Smooth muscle cell of the pulmonary artery (primary cell): ENCODE measurements at places on chromosomes 6 and 20. TPM values are rescaled to one million over a fixed set of nuclear protein-coding genes. Genes with fewer than 3 reads are reported as not detected.

ANKEF1 gene
- total RNA-seq = 2.2 and 2.5 TPM in 2 replicates

NR2E1 gene
- total RNA-seq = not detected in 2 replicates

RAET1L gene
- not detected in 2 replicates for total RNA-seq

OXT gene
- not detected in 2 replicates for total RNA-seq

CHRNA4 gene
- total RNA-seq = not detected in 2 replicates

CPXM1 gene
- 0.33 TPM in 1 of 2 replicates, not detected in the other for total RNA-seq

HAO1 gene
- total RNA-seq = not detected in 2 replicates

PI16 gene
- total RNA-seq = 0.59 and 1.8 TPM in 2 replicates

CCR6 gene
- total RNA-seq = not detected in 2 replicates

CGAS gene
- total RNA-seq = 3.3 and 4.9 TPM in 2 replicates

ESR1 gene
- total RNA-seq = 0.36 and 1.8 TPM in 2 replicates

BTNL2 gene
- total RNA-seq = not detected in 2 replicates

PLN gene
- 4.9 and 17.5 TPM in 2 replicates for total RNA-seq

LAMA5 gene
- 243 and 256 TPM in 2 replicates for total RNA-seq
